ENCODE measurements at places on chromosomes 11 and 22.

DNA sequence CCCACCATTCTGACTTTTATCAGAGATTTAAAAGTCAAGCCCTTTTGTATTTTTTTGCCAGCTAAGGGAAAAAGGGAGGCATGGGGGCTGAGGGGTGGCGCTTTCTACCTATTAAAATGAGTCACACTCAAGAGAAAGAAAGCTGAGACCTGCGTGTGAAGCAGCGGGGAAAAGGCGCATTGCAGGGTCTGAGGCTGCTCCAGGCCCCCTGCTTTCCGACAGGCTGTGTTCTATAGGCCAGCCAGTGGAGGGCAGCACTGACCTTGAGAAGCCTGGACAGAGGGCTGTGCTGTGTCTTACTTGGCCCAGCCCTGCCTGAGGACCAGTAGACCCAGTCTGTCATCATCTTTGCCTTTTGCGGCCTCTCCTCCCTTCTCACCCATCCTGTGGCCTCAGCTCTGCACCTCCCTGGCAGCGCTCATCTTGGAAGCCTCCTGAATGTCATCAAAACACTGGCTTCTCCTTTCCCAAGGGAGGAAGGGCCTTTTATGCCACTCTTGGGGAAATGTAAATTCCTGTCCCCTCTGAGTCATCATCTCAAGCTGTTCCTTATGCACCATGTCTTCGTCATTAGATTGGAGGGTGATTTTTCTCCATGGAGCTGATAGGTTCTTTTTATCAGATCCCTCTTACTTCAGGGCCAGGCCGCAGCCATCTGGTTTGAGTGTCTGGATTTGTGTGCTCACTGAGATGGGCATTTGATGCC, 12.6 kb upstream of the MAPK8IP1 start:
- peak; percentile 37 for DNase-seq

DNA sequence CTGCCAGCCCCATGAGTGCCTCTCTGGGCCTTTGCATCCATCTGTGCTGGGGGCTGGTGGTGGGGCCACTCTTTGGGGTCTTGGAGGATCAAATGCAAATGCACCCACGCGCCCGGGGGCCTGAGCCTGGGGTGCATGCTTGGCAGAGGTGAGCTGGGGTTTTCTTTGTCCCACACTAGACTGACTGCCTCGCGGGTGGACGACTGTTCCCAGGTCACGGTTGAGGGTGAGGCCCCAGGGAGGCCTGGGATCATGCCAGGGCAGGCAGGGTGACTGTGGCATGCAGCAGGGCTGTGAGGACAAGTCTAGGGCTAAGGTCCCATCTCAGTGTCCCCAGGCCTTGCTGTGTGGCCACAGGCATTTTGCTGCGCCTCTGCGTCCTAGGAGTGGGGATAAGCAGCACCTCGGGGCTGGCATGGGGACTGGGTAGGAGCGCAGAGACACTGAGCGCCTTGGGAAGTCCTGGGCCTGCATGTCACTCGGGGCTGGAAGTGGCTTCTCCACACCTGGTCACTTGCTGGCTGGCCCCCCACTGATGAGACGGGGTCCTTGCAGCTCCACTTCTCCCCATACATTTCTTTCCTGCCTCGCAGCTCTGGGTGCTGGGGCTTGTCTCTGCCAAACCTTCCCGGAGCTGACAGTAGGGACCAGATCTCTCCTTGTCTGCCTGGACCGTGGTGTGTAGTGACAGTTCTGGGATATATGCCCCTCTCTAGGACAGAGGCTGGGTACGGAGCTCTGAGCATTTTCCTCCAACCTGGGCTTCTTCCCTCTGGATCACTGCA, 133.1 kb downstream of the CTTN start:
- no peak for DNase-seq

- DNase-seq = peak; percentile 20
These were observed 78.5 kb downstream of the PLEKHA7 start for GRCh38 chr11:16935518-16936302.

DNA sequence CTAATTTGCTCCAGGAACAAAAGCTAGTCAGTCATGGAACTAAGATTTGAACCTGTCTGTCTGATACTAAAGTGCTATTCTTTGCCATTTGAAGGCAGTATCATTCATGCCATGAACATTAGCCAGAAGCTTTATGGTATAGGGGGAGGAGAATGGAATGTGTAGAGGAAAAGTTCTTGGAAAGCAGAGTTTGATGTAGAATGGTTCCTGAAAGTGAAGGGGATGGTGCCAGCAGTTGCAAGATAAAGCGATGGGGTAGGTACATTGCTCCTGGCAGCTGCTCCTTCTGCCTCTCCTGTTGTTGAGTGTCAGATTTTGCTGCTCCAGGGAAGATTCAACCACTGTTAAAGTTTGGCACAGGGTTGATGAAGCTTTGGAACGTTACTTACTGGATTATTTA, 53.4 kb downstream of the ARHGAP42 start:
- no peak for DNase-seq

DNA sequence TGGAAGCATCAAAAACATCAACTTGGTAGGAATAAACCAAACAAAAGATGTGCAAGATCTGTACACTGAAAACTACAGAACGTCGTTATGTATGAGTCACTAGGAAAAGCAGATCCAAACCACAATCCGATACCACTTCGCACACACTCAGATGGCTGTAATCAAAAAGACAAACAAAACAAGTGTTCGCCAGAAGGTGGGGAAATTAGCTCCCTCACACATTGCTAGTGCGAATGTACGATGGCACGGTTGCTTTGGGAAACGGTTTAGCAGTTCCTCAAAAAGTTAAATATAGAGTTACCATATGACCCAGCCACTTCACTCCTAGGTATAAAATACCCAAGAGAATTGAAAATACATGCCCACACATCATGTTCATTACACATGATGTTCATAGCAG, 14.8 kb upstream of the CARD10 start:
- DNase-seq = no peak

GRCh38 chr22:29821291-29822016, 16.6 kb downstream of the ASCC2 start:
- peak; percentile 54 for DNase-seq

DNA sequence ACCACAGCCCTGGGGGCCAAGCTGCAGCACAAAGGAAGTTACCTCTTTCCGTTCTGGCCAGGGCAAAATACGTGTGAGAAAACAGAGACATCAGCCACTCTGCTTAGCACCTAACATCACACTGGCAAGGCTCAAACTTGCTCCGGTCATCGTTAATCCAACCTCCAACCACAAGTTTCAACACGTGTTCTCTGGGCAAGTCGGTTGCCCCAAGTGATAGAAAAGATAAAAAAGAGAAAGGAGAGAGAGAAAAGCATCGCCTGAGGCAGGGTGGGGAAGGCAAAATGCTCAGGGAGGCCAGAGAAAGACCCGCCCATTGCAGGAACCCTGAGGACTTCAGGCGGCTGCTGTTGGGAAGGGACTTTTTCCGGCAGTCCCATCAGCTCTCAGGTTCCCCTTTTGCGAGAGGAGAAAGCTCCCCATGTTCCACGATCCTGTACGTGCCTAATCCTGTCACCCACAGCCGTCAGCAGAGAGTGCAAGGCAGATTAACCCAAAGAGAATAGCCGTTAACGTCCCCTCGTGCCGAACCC, 18.5 kb upstream of the B4GALNT4 start:
- DNase-seq = no peak

- no peak for DNase-seq
These were observed 90.4 kb upstream of the BIRC3 start for GRCh38 chr11:102226702-102227490.

- DNase-seq = no peak
These were observed 55.1 kb downstream of the RBMXL2 start for GRCh38 chr11:7143908-7144307.

GRCh38 chr22:26357281-26357680, 71.8 kb upstream of the ASPHD2 start:
- no peak for DNase-seq

GRCh38 chr11:15907806-15908205, 448.5 kb downstream of the SOX6 start:
- no peak for DNase-seq

- no peak for DNase-seq
These were observed 116.6 kb upstream of the BID start for GRCh38 chr22:17890892-17891291.

- DNase-seq = no peak
These were observed 6.6 kb upstream of the TXNRD2 start for GRCh38 chr22:19948057-19948760.

GRCh38 chr22:42145175-42145574, 14.6 kb upstream of the CYP2D6 start:
- DNase-seq = no peak

GRCh38 chr11:111537336-111537860, 3.1 kb upstream of the LAYN start:
- DNase-seq = no peak

DNA sequence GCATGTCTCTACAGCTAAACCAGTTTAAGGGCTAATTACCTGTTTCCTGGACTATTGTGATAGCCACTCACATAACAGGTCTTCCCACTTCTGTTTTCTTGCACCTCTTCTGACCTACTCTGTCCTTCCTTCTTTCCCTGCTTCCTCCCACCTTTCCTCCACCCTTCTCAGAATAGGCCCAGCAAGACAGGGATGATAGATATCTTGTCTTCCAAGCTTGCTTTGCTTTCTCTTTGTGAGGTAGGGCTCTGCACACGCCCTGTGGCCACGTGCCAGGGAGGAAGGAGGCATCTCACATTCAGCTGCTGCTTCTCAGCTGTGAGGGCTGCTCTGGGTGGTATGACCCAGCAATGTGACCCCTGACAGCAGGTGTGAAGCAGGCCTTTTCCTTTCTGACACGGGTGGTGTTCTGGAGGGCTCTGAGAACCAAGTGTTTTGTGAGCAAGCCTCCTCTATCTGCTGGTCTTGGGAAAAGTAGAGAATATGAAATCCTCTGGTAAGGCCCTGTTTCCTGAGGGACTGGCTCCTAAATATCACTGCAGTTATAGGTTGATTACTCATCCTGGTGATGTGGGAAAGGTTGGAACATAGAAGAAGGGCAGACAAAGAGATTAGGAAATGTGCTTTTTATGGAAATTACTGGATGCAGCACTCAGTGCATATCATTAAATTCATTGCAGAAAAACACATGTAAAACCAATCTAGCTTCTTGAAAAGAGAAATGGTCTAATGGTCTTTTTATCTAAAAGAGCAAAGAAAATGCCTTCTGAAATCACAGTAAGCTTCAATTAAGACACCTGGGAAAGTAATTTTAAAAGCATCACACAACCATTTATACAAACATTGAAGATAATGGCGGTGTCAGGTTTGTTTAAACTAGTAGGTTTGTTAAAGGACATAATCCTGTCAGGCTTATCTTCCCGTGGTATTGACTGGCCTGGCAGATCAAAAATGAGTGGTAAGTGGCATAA, 8.5 kb downstream of the AMOTL1 start:
- DNase-seq = no peak

GRCh38 chr11:12770966-12771597, 96.9 kb downstream of the TEAD1 start:
- DNase-seq = no peak

- DNase-seq = no peak
These were observed 829.9 kb downstream of the METTL15 start for GRCh38 chr11:28938091-28938490.

DNA sequence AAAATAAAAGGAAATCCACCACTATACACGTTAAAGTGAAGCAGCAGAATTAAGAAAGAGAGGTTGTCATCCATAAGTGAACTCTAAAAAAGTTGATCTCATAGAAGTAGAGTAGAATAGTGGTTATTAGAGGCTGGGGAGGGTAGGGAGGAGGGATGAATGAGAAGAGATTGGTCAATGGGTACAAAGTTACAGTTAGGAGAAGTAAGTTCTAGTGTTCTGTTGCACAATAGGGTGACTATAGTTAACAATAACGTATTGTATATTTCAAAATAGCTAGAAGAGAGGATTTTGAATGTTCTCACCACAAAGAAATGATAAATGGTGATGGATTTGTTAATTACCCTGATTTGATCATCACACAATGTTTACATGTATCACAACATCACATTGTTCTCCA, 72.0 kb downstream of the CD82 start:
- DNase-seq = no peak

DNA sequence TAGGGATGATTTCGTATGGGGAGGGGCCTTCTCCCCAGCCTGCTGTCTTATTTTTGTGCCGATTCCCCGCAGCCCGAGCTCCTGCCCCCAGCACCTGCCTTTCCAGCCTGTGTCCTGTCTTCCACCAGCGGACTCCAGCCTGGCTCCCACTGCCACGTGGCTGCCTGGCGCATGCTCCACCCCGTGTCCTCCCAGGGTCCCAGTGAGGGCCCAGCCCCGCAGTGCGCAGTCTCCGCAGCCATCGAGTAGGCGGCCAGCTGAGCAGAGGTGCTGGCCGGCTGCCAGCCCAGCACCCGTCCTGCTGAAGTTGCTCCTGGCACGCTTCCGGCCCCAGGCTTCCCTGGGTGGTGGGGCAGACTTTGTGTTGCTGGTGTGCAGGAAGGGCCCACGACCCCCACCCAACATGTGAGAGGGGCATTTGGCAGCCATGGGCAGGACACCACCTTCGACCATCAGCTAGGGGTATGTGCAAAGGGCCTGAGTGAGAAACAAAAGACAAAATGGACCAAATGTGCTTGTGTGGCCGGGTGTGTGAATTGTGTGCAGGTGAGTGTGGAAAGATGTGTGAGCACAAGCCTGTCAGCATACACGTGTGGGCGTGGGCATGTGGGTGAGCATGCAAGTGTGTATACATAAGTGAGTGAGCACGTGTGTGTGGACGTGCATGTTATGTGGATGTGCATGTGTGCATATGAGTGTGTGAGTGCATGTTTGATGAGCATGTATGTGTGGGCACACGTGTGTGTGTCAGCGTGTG, 55.9 kb downstream of the RTN4R start:
- DNase-seq = no peak

All from activated T-cell treated with anti-CD3 and anti-CD28 coated beads, Interleukin-2, amount 50 U/mL, for 72 hours (primary cell).